Activated T-helper 1 cell treated with Interleukin-2 at 50 U/mL for 16 hours (primary cell): ENCODE measurements at places on chromosomes 1 and 21.

GRCh38 chr21:42809577-42810475 lies 69.5 kb downstream of the WDR4 start:
- DNase-seq = no peak

- no peak for DNase-seq
These were observed 43.4 kb downstream of the LDLRAD2 start for GRCh38 chr1:21855257-21856096.

DNA sequence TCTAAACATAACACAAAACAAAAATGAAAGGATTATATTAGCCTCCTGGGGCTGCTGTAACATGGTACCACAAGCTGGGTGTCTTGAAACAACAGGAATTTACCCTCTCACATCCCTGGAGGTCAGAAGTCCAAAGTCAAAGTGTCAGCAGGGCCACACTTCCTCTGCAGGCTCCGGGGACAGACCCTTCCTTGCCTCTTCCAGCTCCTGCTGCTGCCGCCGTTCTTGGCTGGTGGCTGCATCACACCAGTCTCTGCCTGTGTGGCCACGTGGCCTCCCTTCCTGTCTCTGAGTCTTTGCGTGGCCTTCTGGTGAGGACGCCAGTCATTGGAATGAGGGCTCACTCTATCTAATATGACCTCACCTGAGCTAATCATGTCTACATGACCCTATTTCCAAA lies 8.2 kb downstream of the SLC37A1 start:
- DNase-seq = no peak

DNA sequence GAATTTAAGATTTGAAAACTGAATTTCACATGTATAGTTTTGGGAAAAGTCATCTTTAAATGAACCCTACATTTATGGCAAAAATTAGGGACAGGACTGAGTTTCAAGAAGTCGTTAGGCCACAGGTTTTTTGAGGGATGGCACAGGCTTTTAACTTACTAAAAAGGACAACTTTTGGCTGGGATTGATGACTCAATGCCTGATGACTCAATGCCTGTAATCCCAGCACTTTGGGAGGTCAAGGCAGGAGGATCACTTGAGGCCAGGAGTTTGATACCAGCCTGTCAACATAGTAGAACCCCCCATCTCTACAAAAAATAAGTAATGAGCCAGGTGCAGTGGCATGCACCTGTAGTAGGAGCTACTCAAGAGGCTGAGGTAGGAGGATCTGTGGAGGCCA lies 15.9 kb downstream of the UCK2 start:
- no peak for DNase-seq

GRCh38 chr1:51282605-51283004 lies 46.5 kb downstream of the RNF11 start:
- no peak for DNase-seq

- DNase-seq = no peak
These were observed 7.3 kb upstream of the JUN start for GRCh38 chr1:58791106-58791505.

- DNase-seq = no peak
These were observed 11.5 kb downstream of the KNCN start for GRCh38 chr1:46539972-46540371.

DNA sequence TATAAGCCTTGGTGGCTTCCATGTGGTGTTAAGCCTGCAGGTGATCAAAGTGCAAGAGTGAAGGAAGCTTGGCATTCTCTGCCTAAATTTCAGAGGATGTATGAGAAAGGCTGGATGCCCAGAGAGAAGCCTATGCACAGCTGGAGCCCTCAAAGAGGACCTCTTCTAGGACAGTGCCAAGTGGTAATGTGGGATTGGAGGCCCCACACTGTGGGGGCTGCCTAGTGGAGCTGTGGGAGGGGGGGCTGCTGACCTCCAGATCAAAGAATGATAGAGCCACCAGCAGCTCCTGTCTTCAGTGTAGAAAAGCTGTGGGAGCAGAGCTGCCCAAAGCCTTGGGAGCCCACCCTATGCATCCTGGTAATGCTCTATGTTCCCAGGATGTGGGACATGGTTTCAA lies 1512.7 kb upstream of the TPTE start:
- DNase-seq = no peak

- no peak for DNase-seq
These were observed 26.3 kb upstream of the F13B start for GRCh38 chr1:197093226-197093885.

- DNase-seq = no peak
These were observed 30.4 kb upstream of the C1orf174 start for GRCh38 chr1:3930301-3931006.

DNA sequence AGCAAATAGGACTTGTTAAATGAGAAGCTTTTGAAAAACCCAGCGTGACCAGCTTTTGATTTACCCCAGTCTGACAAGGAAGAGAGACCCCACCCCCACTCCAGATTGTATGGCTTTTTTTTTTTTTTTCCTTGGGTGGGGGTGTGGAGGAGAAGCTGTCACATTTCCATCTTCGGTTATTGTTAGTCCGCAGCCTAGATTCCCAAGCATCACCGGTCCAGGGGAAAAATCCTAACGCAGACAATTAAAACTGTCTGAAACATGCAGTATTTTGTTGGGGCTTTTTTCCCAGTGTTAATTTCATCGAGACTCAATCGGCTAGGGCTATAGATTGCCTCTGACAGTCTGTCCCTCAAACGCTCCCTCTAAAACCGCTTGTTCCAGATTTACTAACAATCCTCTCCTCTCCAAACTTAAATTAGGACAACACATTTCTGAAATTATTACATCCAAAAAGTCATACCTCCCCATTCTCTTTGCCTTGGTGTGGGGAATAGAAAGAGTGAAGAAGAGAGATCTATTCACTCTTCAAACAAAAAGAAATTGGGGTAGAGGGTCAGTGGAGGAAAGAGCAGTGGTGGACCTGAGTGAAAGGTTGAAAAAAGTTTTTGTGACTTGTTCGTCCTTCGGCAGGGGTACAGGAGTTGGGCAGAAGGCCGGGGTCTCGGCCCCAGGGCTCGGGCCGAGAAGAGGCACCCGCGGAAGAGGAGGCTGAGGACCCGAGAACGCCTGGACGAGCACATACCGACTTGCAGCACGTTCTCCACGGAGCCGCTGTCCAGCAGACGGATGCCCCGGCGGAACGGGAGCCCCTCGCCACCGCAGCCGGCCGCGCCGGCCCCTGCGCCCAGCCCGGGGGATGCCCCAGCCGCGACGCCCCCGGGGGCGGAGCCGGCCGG lies 1.1 kb downstream of the ZSWIM5 start:
- peak; percentile 8 for DNase-seq

- no peak for DNase-seq
These were observed 43.6 kb upstream of the TMEM61 start for GRCh38 chr1:54936791-54937190.

DNA sequence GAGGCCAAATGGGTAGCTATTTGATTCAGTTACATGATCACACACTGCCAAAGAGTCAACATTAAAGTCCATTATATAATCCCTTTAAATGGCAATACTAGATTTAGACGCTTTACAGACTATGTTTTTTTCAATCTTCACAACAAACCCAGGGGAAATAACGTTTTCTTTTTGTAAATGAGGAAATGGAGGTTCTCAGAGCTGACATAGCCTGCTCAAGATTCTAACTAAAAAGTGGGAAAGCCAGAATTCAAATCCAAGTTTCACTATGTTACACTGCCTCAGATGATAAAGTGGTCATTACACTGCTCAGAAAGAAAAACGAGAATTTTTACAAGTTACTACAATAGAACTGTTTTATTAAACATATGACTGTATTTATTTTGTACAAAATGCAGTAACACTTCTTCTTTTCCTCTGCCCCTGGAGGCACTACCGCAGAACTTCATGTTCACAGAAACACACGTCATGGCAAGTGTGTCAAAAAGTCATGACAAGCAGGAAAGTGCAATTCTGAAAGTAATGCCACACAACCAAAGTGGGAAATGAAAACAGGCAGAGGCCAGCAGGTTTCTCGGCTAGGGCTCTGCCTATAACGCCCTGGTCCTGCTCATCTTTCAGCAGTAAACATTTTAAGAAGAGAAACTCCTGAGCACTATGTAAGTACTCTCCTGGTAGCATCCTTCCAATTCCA lies 19.0 kb downstream of the THEMIS2 start:
- no peak for DNase-seq

- DNase-seq = no peak
These were observed 4.3 kb upstream of the RWDD3 start for GRCh38 chr1:95229706-95230105.

- DNase-seq = no peak
These were observed 27.4 kb downstream of the PRKACB start for GRCh38 chr1:84171481-84171880.

GRCh38 chr21:26087223-26087918 lies 83.2 kb downstream of the APP start:
- DNase-seq = no peak

- DNase-seq = no peak
These were observed 136.9 kb upstream of the NEGR1 start for GRCh38 chr1:72419229-72419628.

DNA sequence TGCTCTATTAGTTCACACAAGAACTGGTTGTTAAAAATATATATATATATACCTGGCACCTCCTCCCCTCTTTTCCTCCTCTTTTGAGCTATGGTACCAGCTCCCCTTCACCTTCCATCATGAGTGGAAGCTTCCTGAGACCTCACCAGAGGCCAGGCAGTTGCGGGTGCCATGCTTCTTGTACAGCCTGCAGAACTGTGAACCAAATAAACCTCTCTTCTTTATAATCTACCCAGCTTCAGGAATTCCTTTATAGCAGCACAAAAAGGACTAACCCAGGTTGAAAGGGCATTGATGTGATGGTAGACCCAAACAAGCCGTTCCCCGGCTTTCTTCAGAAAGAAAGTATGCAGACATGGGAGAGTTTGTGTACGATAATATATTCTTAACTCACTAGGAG lies 14.9 kb downstream of the RSPH1 start:
- DNase-seq = no peak

- DNase-seq = no peak
These were observed 812.6 kb upstream of the ADGRL4 start for GRCh38 chr1:79819140-79819539.

- DNase-seq = no peak
These were observed 125.0 kb downstream of the LYPLAL1 start for GRCh38 chr1:219298571-219299148.
